ENCODE measurements at places on chromosomes 2 and 18.

DNA sequence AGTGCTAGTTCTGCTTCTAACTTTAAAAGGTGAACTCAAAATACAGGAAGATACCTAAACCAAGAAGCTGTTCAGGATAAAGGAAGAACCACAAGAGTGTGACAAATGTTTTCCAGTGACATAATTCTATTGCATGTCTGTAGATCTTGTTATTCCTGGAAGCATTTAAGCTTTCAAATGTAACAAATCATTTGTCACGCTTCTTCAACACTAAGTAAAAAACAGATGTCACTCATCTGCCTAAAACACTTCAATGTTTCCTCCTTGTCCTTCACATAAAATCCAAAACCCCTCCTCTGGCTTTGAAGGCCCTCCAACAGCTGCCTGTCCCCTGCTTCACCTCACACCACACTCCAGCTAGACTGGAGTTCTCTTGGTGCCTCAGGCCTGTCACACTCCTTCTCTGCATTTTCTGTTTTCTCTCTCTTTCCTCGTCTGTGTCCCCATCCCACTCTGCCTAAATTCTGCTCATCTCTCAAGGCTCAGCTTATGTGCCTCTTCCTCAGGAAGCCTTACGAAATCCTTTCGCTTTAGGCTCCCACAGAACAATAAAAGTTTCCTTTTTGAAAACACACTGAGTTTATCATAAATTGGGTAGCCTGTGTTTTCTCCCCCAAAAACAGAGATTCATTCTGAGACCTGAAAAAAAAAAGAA is 6.4 kb upstream of the CLEC4F start:
- DNase-seq, result peak; percentile 35

GRCh38 chr2:229164545-229165249 is 106.4 kb downstream of the PID1 start:
- DNase-seq, result no peak

DNA sequence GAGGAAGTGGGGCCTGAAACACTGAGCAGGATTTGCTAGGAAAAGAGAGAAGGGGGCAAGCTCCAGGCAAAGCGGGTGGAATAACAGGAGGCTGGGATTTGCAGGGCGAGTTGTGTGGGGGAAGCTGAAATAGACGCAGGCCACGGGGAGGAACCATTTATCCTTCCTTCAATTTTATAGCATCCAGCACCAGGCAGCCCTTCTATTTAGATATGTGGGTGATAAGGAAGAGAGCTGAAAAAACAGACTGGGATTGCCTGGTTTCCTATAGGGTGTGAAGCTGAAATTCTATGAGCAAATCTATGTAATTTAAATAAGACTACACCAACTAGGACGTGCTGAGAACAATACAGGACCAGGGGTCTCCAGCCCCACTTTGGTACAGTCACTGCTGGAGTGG is 132.0 kb upstream of the REV1 start:
- DNase-seq, result no peak

DNA sequence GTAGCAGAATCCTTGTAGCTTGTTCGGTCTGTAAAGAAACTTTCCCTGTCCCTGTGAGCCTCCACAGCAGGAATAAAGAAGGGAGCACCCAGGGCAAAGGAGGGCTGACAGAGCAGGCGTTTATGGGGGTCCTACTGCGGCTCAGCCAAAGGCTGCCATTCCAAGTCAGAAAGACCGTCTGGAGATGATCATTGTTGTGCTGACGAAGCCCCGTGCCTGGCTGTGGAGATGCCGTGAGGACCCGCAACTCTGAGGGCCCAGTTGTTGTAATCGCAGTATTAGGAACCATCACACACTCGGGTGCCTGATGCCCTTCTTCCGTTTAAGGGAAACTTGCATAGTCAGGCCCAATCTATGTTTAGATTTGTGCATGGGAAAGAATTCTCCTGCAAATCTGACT is 16.9 kb upstream of the VWA3B start:
- DNase-seq, result no peak

GRCh38 chr18:14921547-14921946 is 173.6 kb downstream of the ANKRD30B start:
- no peak for DNase-seq
